Type B pancreatic cell (in vitro differentiated cells): ENCODE measurements at places on chromosomes 2 and 18.

DNA sequence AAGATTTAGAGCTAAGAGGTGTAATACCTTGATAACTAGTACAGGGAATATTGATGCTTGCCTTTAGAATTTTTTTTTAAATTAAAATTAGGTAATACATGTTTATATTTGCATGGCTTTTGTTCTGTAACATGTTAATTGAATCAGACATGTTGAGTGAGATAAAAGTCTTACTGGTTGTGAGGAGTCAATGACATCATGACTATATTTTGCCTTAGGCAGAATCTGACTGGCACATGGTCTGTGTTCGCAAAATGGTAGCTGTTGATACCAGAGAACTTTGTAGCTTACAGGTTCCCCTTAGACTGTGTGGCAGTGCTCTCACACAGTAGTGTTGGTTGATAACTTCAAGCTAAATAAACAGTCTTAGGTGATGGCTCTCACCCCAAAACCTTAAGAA is 199.7 kb downstream of the PTPRM start:
- H3K27ac ChIP-seq: no peak overlapping the region
- H3K27me3 ChIP-seq: no peaks in the 10 kb centered on the region
- H3K4me3 ChIP-seq: no peak overlapping the region
- no peaks in the 10 kb centered on the region for H3K36me3 ChIP-seq

DNA sequence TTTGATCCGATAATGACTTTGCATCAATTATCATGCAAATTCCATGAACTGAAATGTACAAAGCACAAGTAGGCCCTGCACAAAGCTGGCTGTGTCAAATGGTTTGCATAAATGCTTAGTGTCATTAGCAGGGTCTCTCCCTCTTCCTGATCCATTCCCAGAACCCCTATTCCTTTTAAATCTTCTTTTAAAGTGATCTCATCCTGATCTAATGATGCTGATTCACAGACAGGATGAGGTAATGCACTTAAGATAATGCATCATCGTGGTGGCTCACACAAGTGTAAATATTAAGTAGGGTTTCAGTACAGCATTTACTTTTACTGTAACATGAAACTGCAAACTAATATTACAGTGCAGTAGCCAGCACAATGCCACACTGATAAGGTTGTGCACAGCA is 304.8 kb upstream of the SOX11 start:
- no peaks in the 10 kb centered on the region for H3K27me3 ChIP-seq
- no peak overlapping the region for H3K27ac ChIP-seq
- no peaks in the 10 kb centered on the region for H3K36me3 ChIP-seq
- no peak for DNase-seq

DNA sequence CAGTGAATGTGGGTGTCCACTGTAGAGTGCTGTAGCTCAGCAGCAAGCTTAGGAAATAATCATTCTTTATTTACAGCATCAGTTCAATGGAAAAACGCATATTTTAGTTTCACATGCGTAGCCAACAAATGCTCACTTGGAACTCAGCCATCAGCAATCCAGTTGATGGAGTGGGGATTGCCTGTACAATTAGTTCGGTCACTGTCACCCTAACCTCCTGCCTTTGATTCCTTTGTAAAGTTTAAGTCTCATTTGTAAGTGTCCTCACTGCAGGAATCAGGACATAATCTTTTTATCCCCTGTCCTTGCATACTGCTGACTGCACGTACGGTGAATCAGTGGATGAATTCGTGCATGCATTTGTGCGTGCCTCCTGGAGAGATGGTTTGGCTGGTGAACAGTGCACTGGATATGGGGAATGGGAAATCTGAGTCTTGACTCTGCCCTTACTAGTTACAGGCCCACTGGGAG is 55.9 kb downstream of the RAB31 start:
- DNase-seq: no peak
- peaks cover 8% of the 10 kb centered on the region for H3K36me3 ChIP-seq
- no peaks in the 10 kb centered on the region for H3K27me3 ChIP-seq
- H3K4me1 ChIP-seq: peaks cover 7% of the 10 kb centered on the region
- no peak overlapping the region for H3K4me3 ChIP-seq

DNA sequence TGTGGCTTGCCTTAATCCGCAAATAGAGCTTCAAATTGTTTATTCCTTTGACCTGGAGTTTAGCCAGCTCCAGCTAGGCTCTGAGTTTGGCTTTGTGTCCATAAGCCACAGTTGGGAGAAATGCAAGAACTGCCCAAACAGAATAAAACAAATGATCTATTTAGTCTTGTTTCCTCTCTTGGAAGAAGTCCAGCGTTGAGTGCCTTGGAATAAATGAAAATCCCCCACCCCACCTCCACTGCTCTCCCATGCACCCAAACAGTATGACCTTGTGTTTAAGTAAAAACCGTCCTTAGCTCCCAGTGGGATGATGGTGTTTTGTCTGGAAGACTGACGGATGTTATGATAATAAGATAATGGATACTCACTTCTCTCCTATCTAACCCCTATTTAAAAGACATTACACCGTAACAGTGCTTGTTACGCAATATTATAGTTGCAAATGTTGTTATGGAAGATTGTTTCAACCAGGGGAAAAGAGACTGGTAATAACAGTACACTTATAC is 3.2 kb upstream of the SERPINE2 start:
- H3K4me3 ChIP-seq: peak overlapping the region; percentile 19
- H3K36me3 ChIP-seq: no peaks in the 10 kb centered on the region
- H3K4me1 ChIP-seq: peaks cover 9% of the 10 kb centered on the region
- H3K27me3 ChIP-seq: peaks cover 70% of the 10 kb centered on the region
- H3K27ac ChIP-seq: no peak overlapping the region

GRCh38 chr2:181070836-181071200 is 90.4 kb downstream of the UBE2E3 start:
- H3K27ac ChIP-seq: no peak overlapping the region
- no peaks in the 10 kb centered on the region for H3K4me1 ChIP-seq
- DNase-seq: no peak
- H3K27me3 ChIP-seq: no peaks in the 10 kb centered on the region
- H3K36me3 ChIP-seq: peaks cover 5% of the 10 kb centered on the region
